ENCODE measurements at places on chromosomes 6 and 20.

- DNase-seq = no peak
Measured at GRCh38 chr6:13331516-13332348, 3.4 kb upstream of the TBC1D7 start.

- no peak for DNase-seq
Measured at GRCh38 chr20:55540486-55540885, 464.8 kb downstream of the CBLN4 start.

DNA sequence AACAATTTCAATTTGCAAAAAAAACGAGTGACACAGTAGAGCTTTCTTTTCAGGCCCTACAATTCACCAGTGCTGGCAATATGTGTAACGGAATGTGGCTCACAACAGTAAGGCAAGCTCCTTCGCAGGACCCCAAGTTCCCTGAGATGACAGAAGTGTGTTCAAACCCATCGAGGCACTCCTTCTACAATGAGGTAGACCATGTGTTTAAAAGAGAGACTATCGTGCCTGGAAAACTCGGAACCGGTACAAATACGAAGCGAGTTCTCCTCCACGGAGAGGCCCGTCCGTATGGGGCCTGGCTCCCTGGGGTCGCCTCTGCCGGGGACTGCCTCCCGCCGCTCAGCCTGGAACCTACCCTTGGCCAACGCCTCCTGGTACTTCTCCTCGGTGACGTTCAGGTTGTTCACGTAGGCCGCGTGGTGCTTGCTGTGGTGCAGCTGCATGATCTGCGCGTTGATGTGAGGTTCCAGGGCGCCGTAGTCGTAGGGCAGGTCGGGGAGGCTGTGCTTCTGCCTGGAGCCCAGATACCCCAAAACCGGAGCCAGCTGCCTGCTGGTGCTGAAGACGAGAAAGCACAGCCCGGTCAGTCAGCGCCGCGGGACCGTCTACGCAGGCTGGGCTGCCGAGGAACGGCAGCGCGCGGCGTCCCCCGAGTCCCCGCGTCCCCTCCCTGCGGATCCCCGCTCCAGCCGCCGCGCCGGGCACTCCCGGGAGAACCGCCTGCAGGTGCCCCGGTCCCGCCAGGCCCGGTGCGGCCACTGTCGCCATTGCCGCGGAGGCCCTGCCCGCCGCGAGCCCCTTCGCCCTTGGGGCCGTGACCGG is 526 bp downstream of the SOD2 start:
- DNase-seq = peak; percentile 68

DNA sequence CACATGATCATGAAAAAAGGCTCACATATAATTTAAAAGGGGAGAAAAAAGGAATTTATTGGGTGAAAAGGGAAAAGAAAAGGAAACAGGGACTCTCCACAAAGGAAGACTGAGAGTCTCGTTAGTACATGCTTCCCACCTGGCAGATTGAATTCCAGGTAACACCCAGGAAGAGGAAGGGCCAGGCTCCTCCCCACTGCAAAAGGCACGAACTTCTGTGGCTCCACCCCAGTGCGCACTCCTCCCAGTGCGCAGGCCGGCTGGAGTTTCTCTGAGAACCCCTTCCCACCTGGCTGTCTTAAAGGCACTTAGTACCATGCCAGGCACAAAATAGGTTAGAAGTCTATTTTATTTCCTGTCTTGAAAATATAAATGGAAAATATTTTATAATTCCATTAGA is 129.8 kb downstream of the COL12A1 start:
- DNase-seq = no peak

GRCh38 chr6:132388291-132388690 is 13.0 kb downstream of the MOXD1 start:
- no peak for DNase-seq

DNA sequence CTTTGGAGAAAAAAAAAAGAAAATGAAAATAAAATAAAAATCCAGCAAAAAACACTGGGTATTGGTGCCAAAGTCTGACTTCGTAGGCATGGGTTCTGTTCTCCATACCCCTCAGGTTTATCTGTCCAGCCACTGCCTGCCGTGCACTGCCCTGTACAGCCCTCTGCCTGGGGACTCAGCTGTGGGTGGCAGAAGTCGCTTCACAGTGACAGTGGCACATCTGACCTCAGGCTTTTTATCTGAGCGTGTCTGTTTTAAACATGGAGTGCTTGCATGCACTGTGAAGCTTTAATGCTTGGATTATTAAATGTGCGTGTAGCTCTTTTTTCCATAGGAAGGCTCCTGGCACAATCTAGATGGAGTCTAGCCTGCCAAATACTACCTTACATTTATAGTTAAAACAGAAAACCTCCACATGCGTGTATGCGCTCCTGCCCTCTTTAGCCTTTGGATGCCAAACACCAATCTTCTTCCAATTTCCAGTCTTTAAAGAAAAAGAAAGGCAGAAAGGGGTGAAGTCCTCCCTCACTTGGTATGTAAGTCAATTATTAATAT is 375.5 kb downstream of the UTRN start:
- no peak for DNase-seq

DNA sequence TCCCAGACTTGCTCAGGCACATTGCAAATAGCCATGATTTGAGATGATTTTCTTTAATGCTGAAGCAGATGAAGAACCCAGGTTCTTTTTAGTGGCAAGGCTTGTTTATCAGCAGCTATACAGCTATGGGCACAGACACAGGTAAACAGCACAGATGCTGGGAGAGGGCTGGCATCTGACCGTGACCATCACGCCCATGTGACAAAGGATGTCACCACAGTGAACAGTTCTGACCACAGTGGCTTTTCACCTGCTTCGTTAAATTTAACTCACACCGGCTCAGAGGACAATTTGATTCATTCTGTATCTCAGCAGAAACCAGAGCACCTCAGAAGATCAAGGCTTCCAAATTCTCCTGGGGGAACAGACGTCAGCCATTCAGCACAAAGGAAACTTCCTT is 142.6 kb downstream of the CDH26 start:
- DNase-seq = no peak

GRCh38 chr6:130676077-130676772 is 151.0 kb upstream of the SMLR1 start:
- DNase-seq = no peak

GRCh38 chr6:73796881-73797280 is 100.9 kb downstream of the CD109 start:
- DNase-seq = no peak

- DNase-seq = no peak
Measured at GRCh38 chr6:150925590-150925928, 60.1 kb downstream of the MTHFD1L start.

DNA sequence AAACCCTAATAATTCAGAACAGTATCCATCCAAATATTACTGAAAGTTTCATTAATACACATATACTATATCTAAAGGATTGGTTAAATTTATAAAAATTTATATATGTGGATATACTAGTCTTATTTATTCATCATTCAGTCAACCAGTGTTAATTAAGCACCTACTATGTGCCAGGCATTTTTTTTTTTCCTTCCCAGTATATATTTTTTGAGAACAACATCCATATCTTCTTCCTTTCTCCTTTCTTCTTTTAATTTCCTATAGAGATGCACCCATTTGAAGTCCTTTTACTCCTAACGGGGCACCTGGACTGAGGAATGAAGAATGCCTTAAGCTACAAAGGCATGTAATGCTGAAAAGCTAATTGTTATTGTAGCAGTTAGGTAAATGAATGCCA is 72.8 kb downstream of the SESN1 start:
- DNase-seq = no peak

DNA sequence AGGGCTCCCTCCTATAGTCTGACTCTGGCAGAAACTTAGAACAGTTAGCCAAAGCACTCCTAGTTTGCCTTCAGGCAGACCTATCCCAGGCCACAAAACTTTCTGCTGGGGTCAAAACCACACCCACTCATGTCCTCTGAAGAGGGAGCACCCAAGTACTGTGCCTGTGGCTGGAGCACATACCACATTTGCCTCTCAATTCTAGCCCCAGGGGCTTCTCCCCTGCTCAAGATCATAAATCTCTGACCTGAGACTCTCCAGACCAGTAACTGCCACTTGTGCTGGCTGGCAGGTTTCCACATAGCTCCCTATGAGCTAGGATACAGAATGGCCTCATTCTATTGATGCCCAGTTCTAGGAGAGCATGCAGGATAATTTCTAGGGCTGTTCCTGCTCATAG is 781.0 kb downstream of the EYS start:
- no peak for DNase-seq

DNA sequence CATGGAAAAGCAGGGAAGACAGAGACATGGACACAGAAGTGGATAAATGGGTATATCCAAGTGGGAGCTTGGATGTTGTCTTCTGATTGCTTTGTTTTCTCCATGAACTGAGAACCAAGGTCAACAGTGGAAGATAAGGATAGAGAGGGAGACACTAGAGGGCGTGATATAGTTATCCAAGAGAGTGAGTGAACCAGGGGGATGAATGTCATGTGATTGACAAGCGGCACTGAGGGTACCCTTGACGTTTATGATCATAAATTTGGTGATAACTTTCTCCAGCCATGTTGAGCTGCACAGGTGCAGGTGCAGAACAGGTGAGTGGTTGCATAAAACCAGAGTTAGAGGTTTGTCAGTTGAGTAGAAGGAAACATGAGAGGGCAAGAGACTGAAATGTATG is 20.7 kb downstream of the EBF4 start:
- DNase-seq = no peak

GRCh38 chr6:115363379-115363778 is 697.3 kb downstream of the FRK start:
- no peak for DNase-seq

DNA sequence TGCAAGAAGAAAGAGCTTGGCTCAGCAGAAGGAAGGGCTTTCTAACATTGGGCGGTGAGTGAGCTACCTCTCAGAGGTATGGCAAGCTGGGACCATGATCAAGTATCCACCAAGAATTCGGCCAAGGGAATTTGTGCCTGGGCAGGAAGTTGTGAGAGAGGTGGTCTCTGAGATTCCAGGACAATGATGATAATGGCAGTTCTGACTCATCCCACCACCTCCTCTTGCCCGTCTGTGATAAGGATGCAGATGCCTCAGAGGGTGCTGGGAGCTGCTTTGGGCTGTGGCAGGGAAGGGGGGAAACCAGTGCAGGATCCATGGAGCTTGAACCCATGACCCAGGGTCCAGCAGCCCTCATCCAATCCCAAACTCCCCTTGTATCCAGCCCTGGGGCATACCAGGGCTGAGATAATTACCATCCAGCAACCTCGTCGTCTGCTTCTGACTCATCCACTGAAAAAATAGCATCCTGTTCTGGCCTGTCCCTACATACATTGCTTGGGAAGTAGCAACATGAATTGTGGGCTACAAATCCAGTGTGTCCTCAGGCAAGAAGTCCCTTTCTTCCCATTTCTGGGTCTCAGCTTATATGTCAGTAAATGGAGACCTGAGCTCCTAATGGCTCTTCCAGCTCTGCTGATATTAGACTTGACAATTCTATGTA is 5.9 kb downstream of the TGM6 start:
- no peak for DNase-seq

GRCh38 chr20:50038574-50038991 is 55.8 kb downstream of the SNAI1 start:
- no peak for DNase-seq

GRCh38 chr6:137951064-137951597 is 84.1 kb downstream of the TNFAIP3 start:
- no peak for DNase-seq

- no peak for DNase-seq
Measured at GRCh38 chr6:157892363-157892877, 69.4 kb downstream of the SNX9 start.

DNA sequence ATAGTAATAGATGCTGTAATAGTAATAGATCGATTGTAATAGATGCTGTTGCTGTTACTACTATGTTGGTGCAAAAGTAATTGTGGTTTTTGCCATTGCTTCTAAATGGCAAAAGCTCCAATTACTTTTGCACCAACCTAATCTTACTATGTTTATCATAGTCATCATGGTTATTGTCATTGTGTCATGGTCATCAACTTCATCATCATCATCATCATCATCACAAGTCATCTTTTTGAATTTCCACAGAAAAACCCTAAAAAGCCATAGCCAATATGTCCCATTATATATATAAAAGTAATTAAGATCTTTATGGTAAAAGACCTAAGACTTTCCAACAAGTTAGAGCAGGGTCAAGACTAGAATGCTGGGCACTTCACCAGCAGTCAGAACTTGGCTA is 435.1 kb upstream of the MARCKS start:
- DNase-seq = no peak

- DNase-seq = no peak
Measured at GRCh38 chr6:105892577-105893262, 193.4 kb upstream of the PRDM1 start.

- no peak for DNase-seq
Measured at GRCh38 chr6:113782636-113783035, 74.5 kb upstream of the MARCKS start.

- DNase-seq = no peak
Measured at GRCh38 chr6:95292011-95292410, 285.3 kb upstream of the MANEA start.
